ENCODE measurements at places on chromosomes 13 and 19.

- DNase-seq, result peak; percentile 92
These were observed 124.4 kb downstream of the SIPA1L3 start for GRCh38 chr19:38031423-38031770.

GRCh38 chr19:17490411-17490810 is 20.1 kb downstream of the SLC27A1 start:
- no peak for DNase-seq

GRCh38 chr19:30682999-30683536 is 310.9 kb downstream of the ZNF536 start:
- DNase-seq, result peak; percentile 58

- peak; percentile 71 for DNase-seq
These were observed 7.2 kb downstream of the GAS6 start for GRCh38 chr13:113856716-113857065.

- no peak for DNase-seq
These were observed 78.0 kb downstream of the ATP11A start for GRCh38 chr13:112767506-112768471.

DNA sequence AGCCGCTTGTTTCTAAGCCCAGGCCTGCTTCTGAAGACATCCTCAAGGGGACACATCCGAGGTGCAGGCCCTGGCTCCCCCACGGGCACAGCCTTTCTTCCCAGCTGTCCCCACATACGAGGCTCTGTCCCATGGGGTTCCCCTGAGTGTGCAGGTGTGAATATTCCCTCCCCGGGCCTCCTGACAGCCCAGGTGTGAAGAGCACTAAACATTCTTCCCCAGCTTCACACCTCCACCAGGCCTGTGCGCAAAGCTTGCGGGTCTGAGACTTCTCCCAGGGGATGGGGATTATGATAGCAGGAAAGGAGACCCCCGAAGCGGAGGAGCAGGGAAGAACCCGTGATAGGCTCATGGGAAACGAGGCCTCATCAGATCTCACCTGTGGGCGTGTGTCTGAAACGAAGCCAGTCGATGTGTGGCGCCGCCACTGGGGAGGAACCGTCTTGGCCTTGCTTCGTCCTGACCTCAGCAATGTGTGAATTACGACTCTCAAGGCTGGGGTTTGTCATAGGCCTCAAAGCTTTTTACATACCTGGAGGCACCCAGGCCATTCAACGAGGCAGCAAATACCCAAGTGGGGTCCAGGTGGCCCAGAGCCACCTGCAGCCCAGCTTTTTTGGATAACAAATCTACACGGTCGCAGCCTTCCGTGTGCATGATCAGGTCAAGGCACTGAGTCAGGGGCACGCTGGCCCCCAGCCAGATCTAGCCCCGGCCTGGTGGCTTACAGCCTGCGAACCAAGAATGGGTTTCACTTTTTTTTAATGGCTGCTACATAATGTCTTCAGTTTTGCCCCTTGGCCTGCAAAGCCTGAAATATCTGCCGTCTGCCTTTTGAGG is 134.3 kb downstream of the STK24 start:
- DNase-seq, result no peak

GRCh38 chr13:48891586-48891985 is 84.1 kb upstream of the FNDC3A start:
- DNase-seq, result peak; percentile 94

- DNase-seq, result no peak
These were observed 16.0 kb downstream of the IZUMO4 start for GRCh38 chr19:2112516-2113320.

DNA sequence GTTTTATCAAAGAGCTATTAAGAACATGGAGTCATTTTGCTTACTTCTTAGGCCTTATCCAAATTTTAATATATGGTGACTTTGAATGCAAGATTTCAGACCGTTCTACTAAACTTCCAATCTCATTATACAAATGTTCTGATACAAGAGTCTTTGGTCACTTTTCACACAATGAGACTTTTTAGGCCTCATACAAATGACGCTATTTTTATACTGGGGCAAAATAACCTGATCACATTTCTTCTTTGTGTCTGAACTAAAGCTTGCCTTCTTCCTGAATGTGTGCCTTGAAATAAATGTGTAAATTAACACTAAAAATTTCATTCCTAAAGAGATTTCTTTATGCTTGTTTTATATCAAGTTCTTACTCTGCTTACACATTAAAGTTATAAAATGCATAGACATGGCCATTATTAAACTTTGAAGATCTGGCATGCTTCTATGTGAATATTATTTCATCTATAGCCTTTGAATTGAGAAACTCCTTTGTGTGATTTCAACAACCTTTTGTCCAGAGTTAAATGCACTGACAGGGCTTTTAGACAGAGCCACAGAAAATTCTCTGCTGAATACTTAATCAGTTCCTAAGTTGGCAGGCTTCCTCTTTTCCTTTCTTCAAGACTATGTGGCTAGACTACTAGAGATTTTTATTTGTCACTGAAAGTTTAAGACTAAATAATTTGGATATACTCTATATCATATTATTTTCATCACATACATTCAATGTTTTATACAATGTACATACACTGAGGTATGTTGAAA is 86.1 kb downstream of the EDNRB start:
- DNase-seq, result no peak

All from kidney tubule cell (primary cell).